ENCODE measurements at places on chromosomes 5 and 9. TPM values are rescaled to one million over a fixed set of nuclear protein-coding genes. Genes with fewer than 3 reads are reported as not detected.
A peak's percentile ranks its signal among the peaks of the same experiment; 100 is the strongest.

CAVIN4 gene
- total RNA-seq, result not detected

GPX3 gene
- not detected for total RNA-seq

PCDHGA2 gene
- not detected for total RNA-seq

DNA sequence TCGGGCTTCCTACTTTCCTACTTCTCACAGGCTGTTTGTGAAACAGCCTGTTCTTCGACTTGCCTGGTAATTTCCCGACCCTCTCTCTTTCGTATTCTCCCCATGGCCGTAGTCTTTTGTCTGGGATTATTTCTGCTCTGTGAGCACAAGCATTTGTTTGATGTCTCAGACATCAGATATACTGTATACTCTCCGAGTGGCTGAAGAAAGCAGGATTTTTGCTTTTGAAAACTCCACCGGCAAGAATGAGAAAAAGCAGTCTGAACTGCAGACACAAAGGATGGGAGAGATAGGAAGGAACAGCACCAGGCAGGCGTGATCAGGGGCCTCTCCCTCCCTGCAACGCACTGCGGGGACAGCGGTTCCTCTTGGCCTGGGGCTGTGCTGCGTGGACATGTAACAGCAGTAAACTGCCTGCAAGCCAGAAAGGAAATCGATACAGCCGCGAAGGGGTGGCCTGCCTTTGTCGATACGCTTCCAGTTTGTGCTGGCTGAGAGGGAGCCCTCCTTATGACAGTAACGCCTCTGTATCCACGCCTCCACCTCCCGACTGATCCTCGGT is 313.9 kb upstream of the TLE4 start:
- no peak overlapping the region for H3K27ac ChIP-seq
- H3K4me3 ChIP-seq, result no peak overlapping the region
- no peaks in the 10 kb centered on the region for H3K36me3 ChIP-seq
- no peaks in the 10 kb centered on the region for H3K27me3 ChIP-seq
- H3K4me1 ChIP-seq, result no peaks in the 10 kb centered on the region

GRCh38 chr9:32672469-32672868 is 37.0 kb upstream of the TAF1L start:
- H3K4me3 ChIP-seq, result no peak overlapping the region
- no peaks in the 10 kb centered on the region for H3K27me3 ChIP-seq
- no peak for DNase-seq
- no peaks in the 10 kb centered on the region for H3K36me3 ChIP-seq
- H3K27ac ChIP-seq, result no peak overlapping the region

GRCh38 chr9:88531920-88532698 is 2.9 kb upstream of the NXNL2 start:
- peaks cover 37% of the 10 kb centered on the region for H3K27me3 ChIP-seq
- no peak for DNase-seq
- no peaks in the 10 kb centered on the region for H3K36me3 ChIP-seq
- H3K27ac ChIP-seq, result no peak overlapping the region

DNA sequence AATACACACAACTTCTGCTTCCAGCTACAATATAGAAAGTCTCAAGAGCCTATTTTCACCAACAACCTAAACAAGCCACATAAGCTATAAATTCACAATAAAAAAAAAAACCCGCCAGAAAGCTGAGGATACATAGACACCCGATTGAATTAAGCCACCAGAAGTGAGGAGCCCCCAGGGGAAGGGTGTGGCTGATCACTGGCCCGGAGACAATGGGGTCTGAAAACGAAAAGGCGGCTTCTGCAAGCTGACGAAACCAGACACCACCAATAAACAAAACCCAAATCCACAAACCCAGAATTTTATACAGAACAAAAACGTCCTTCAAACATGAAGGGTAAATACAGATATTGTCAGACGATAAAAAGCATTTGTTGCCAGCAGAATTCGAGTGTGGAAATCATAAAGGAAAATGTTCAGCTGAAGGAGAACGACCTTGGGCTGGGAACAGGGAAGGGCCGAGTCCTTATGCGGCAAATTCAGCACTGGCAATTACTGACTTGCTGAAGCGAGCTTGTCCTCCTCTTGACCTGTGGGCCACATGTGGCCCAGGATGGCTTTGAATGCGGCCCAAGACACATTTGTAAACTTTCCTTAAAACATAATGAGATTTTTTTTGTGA is 39.6 kb upstream of the CEP72 start:
- H3K36me3 ChIP-seq, result no peaks in the 10 kb centered on the region
- peaks cover 29% of the 10 kb centered on the region for H3K27me3 ChIP-seq
- no peak overlapping the region for H3K27ac ChIP-seq
- DNase-seq, result no peak

DNA sequence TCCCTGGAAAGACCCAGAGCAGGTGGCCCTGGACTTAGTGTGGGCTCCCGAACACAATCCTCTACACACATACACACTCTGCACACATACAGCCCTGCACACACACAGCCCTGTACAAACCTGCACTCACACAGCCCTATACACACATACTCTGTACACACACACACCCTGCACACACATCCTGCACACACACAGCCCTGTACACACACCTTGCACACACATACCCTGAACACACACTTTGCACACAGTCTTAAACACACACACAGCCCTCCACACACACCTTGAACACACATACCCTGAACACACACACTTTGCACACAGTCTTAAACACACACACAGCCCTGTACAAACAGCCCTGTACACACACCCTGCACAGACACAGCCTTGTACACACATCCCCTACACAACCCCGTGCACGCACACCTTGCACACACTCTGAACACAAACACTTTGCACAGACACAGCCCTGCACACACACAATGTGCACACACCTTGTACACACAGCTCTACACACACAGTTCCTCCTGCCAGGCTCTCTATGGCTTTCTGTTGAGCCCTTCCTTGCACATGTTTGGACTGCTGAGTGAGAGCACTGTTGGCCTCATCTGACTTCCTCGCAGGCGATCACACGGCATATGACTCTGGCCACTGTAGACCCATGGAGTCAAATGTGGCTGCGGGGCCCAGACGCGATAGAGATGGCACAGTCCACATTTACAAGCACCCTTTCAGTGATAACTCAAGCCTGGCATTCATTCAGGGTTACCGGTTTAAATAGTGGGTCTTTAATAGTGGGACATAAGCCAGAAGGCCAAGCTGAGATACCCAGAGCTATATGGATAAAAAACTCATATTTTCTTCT is 245.7 kb upstream of the IRX1 start:
- no peaks in the 10 kb centered on the region for H3K27me3 ChIP-seq
- no peak overlapping the region for H3K4me3 ChIP-seq

GRCh38 chr5:114191441-114191840 is 170.4 kb upstream of the KCNN2 start:
- no peak overlapping the region for H3K4me3 ChIP-seq
- no peaks in the 10 kb centered on the region for H3K27me3 ChIP-seq
- DNase-seq, result no peak

- H3K27me3 ChIP-seq, result no peaks in the 10 kb centered on the region
- DNase-seq, result peak; percentile 25
- no peak overlapping the region for H3K27ac ChIP-seq
- H3K4me3 ChIP-seq, result no peak overlapping the region
Measured at GRCh38 chr5:42912184-42912798, 100.6 kb upstream of the SELENOP start.

DNA sequence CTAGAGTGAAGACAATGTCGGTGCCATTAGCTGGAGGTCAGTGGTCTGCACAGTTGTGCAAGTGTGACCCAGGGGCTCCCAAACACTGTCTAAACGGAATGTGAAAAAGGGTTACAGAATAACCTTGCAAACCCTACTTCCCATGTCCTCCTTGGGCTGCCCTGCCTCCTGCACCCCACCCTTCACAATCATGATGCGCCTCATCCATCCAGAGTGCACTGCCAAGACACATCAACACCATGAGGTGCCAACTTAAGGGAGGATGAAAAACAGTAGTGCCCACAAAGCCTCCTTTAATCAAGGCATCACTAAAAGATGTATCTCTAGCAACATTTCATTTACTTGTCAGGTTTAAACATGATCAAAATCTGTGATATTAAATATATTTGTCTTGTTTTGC is 87.1 kb downstream of the SETX start:
- H3K27ac ChIP-seq, result peak overlapping the region; percentile 37
- H3K27me3 ChIP-seq, result no peaks in the 10 kb centered on the region

- H3K27me3 ChIP-seq, result no peaks in the 10 kb centered on the region
- no peaks in the 10 kb centered on the region for H3K4me1 ChIP-seq
- H3K4me3 ChIP-seq, result no peak overlapping the region
- H3K36me3 ChIP-seq, result no peaks in the 10 kb centered on the region
Measured at GRCh38 chr5:51598026-51598425, 214.8 kb downstream of the ISL1 start.

DNA sequence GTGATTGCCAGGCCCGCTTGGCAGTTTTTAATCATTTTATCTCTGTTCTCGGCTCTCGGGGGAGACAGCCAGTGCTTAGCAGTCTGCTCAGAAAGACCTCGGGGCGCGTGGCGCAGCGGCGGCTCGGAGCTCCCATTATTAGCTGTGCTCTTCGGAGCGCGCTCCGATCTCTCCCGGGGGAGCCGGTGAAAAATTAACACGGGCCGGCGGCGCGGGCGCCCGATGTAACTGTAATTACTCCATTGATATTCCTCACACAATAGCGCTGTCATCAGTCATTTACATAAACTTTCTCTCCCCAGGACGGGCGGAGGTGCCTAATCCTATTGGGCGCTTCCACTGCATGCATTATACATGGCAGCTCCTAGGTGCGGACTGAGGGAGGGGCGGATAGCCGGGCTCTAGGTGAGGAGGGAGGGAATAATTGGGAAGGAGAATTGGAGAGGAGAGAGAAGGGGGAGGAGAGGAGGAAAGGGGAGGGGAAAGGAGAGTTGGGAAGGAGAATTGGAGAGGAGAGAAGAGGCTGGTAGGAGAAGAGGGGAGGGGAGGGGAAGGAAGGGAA is 24.9 kb downstream of the LMX1B start:
- DNase-seq, result no peak
- H3K27ac ChIP-seq, result no peak overlapping the region
- peaks cover 76% of the 10 kb centered on the region for H3K27me3 ChIP-seq
- H3K4me1 ChIP-seq, result peaks cover 11% of the 10 kb centered on the region
- H3K4me3 ChIP-seq, result peak overlapping the region; percentile 21

- H3K4me3 ChIP-seq, result no peak overlapping the region
- no peaks in the 10 kb centered on the region for H3K4me1 ChIP-seq
- no peak for DNase-seq
- H3K27ac ChIP-seq, result no peak overlapping the region
- no peaks in the 10 kb centered on the region for H3K27me3 ChIP-seq
Measured at GRCh38 chr9:117205806-117206205, 209.1 kb downstream of the ASTN2 start.

- H3K4me3 ChIP-seq, result no peak overlapping the region
- no peak overlapping the region for H3K27ac ChIP-seq
- H3K4me1 ChIP-seq, result peaks cover 23% of the 10 kb centered on the region
- no peaks in the 10 kb centered on the region for H3K36me3 ChIP-seq
- no peak for DNase-seq
Measured at GRCh38 chr9:97980918-97981845, 2.0 kb upstream of the ANP32B start.

- DNase-seq, result no peak
- no peaks in the 10 kb centered on the region for H3K36me3 ChIP-seq
- peaks cover 26% of the 10 kb centered on the region for H3K27me3 ChIP-seq
- no peak overlapping the region for H3K4me3 ChIP-seq
- H3K27ac ChIP-seq, result no peak overlapping the region
Measured at GRCh38 chr5:149583394-149583793, 2.1 kb downstream of the ARHGEF37 start.

DNA sequence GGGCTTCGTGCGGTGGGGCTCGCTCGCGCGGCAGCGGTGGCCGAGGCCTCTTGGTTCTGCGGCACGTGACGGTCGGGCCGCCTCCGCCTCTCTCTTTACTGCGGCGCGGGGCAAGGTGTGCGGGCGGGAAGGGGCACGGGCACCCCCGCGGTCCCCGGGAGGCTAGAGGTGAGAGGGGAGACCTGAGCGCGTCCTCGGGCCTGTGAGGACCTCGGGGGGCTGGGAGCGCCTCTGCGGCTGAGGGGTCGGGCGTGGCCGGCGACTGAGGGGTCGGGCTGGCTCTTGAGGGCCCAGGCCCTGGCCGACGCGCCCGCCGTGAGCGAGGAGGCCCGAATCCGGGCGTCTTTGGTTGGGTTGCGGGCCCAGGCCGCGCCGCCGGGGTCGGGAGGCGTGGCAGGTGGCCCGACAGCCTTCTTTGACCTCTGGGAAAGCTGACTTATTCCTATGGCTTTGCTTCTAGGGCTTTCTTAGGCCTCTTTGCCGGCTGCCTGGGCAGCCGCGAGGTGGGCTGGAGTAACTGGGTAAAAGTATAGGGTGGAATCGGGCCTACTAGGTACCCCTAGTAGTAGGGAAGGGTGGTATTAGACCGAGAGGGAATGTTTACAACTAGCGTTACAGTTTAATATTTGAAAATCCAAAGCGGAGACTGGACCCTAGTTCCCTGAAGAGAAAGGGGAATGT is at the start of gene CANX:
Gene CANX, plus strand, starts transcription at position 33 of the 681 bp plus-strand sequence. CDS start 6,715 bp downstream, outside the sequence.
- H3K4me3 ChIP-seq, result peak within 1 kb of the TSS; percentile 95
- H3K4me1 ChIP-seq, result peaks cover 42% of the 10 kb centered on the region
- no peaks in the 10 kb centered on the region for H3K36me3 ChIP-seq
- H3K27me3 ChIP-seq, result no peaks in the 10 kb centered on the region
- no peak for DNase-seq

- no peak for DNase-seq
- H3K27ac ChIP-seq, result peak overlapping the region; percentile 66
- no peak overlapping the region for H3K4me3 ChIP-seq
- H3K27me3 ChIP-seq, result no peaks in the 10 kb centered on the region
- H3K36me3 ChIP-seq, result no peaks in the 10 kb centered on the region
- H3K4me1 ChIP-seq, result peaks cover 16% of the 10 kb centered on the region
Measured at GRCh38 chr9:37425298-37425752, 2.8 kb downstream of the GRHPR start.

DNA sequence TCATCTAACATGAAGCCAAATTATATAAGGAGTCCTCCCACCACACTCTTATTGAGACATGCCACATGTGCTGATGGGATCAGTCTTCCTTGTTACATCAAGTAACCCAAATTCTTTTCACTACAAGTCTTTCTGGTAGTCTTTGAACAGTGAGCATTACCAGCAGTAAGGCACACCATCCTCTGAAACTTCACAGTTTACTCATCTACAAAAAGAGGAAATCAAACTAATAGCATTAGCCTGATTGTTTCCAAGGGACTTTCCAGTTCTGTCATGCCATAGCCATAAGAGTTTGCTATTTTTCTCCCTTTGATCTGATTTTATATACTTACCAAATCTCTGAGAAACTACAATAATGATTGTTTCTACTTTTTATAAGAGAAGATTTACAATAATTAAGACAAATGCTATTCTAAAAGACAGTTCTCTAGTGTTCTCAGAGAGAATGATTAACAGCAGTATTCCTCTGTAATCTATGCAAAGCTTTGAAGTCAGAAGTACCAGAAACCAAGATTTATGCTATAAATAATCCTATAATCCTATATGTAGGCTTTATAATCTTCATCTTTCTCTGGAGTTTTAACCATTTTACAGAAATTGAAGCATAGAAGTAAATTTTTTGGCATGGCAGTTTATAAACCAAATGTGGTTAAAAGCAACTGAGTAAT is 166.2 kb upstream of the ACO1 start:
- no peaks in the 10 kb centered on the region for H3K4me1 ChIP-seq
- no peak for DNase-seq
- no peak overlapping the region for H3K27ac ChIP-seq
- H3K4me3 ChIP-seq, result no peak overlapping the region
- no peaks in the 10 kb centered on the region for H3K27me3 ChIP-seq

Measured in T-helper 17 cell (primary cell).